Right ventricle myocardium inferior (tissue), 1 donor: ENCODE measurements at places on chromosomes 12 and 14. TPM values are rescaled to one million over a fixed set of nuclear protein-coding genes. Genes with fewer than 3 reads are reported as not detected.

Gene GYS2
- total RNA-seq: not detected

GRCh38 chr14:24974591-24975374, 75.2 kb downstream of the STXBP6 start:
- no peak for DNase-seq

GRCh38 chr12:3446235-3446634, 44.8 kb upstream of the PRMT8 start:
- DNase-seq: no peak

Gene LALBA
- not detected for total RNA-seq

Gene NAV3
- 2.6 TPM for total RNA-seq
